Left lobe of liver (tissue), 2 donors: ENCODE measurements at places on chromosomes 11 and 22.

- no peak for DNase-seq
Observed at GRCh38 chr22:47301820-47302475, 539.5 kb downstream of the TBC1D22A start.

GRCh38 chr11:6620636-6621035 lies 1.4 kb upstream of the TPP1 start:
- no peak for DNase-seq

DNA sequence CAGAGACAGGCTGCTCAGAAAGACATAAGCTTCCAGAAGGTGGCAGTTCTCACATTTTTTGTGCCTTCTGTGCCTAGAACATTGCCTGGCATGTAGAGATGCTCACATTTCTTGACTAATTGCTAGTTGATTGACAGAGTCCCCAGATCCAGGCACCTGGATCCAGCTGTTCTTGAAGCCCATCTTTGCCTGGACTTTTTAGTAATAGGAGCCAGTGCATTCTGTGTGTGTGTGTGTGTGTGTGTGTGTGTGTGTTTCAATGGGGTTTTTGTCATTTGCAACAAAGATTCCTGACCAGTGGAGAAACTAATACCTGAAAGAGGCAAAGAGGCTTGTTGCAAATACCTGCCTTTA lies 15.1 kb downstream of the MRGPRF start:
- no peak for DNase-seq

DNA sequence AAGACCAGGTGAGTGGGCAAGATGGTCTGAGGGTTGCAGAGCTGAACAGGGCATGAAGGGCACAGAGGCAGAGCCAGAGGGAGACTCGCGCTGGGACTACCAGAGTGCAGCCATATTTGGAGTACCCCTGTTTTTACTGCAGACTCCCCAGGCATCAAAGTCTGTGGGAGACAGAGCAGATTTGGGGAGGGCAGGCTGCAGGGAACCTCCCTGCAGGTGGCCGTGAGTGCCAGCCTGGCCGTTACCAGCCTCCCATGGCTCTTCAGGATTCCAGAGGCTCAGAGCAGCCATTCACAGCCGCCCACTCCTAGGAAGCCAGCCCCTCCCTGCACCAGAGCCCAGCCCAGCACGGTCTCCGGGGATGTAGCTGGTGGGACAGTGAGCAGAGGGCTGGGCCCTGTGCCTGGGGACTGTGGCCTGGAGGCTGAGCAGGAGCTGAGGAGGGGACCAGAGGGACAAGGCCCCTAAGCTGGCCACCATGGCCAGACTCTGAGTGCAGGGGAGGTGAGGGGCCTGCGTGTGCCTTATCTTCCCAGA lies at the start of gene SEPTIN3:
TSS of gene SEPTIN3 (plus strand) at position 334 of the 537 bp plus-strand sequence. CDS start 2,050 bp downstream, outside the sequence.
- no peak for DNase-seq

- DNase-seq, result no peak
Observed at GRCh38 chr11:80856066-80856465, 1415.2 kb upstream of the TENM4 start.

DNA sequence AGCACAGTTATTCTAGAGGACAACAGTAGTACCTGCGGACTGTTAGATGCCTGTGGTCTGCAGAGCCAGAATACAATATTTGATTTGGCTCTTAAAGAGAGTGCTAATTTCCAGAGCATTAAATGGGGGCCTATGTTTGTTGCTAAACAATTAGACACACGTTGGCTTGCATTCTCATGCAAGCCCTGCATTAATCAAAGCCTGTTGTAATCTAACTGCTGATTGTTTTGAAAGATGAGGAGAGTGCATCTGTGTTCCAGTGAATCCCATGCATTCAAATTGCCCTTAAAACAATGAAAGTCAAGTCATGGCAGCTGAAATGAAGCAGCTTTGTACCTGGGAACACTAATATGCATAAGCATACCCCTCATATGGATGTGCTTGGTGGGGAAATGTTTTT lies 419.4 kb downstream of the DYNC2H1 start:
- DNase-seq, result no peak

- DNase-seq, result no peak
Observed at GRCh38 chr11:78690352-78690987, 115.8 kb upstream of the NARS2 start.

DNA sequence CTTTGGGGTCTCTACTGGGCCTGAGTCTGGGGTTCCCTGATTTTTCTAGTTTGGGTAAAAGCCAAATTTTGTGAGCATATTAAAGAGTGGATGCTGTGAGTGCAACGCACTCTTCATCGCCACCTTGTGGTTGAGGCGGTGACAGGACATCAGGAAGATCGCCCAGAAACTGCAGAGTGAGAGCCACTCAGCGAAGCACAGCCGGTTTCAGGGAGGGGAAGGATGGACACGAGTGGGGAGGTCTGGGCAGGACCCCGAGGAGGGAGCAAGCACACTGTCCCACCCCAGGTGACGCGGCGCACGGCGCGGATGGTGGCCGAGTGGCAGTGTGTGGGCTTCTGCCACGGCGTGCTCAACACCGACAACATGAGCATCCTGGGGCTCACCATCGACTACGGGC lies 9.1 kb downstream of the SELENOO start:
- DNase-seq, result peak; percentile 62

DNA sequence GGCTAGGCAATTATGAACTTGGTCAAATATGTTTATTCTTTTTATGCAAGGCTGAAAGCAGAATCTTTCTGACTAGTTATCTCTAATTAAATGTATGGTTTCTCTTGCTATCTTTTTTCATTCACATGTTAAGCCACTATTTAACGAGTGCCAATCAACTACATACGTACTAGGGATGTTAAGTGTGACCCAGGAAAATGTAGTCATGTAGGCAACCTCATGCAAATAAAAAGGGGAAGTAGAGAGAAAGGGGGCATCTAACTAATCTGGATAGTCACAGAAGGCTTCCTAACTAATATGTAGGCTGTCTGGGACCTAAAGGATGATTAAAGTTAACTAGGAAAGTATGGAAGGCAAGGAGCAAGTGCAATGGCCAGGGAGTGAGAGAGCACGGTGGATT lies 23.5 kb downstream of the TBRG1 start:
- no peak for DNase-seq

DNA sequence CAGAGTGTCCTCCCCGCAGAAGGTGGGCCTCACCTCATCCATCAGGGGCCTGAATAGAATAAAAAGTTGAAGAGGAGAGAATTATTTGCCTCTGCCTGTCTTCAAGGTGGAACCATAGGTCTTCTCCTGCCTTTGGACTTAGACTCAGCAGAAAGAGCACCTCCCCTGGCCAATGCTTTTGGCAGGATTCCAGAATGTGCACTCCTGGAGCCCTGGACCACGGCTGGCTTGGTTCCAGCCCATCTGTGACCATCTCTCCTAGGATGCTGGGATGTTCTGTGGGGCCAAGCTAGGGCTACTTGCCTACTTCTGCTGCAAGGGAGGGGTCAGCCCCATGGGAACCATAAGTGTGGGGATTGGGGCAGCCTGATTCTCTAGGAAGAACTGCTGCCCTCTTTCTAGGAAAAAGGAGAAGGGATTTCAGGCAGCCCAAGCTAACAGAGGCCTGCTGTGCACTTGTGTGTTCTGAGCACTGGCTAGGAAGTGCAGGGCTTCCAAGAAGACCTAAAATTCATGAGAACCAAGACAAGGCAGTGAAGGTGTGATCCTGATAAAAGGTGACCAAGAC lies 32.2 kb upstream of the SHANK2 start:
- DNase-seq, result peak; percentile 43

DNA sequence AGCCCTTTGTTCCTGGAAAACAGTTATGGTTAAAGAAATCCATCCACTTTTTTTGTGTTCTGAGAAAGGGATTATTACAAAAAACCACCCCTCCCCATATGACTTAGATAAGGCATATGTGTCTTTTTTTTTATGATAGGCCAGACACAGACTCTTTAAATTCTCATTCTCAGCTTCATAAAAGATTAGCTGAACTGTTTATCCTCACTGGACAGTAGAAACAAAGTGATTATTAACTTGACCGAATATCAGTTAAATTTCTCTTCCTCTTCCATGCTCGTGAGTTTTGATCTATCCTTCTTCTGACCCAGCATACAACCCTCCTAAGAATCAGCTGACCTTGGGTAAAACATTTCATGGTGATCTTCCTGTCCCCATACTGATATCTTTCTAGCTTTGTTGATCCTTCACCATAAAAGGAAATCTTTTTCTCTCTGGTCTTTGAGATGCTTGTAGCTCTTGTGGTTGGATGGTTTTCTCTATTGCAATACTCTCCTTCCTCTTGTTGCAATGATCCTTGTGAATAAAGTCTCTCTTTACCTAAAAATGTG lies 26.2 kb downstream of the OR2AG2 start:
- DNase-seq, result no peak

- no peak for DNase-seq
Observed at GRCh38 chr11:96894587-96894986, 504.8 kb downstream of the JRKL start.

GRCh38 chr11:30002157-30002785 lies 14.6 kb downstream of the KCNA4 start:
- DNase-seq, result no peak

DNA sequence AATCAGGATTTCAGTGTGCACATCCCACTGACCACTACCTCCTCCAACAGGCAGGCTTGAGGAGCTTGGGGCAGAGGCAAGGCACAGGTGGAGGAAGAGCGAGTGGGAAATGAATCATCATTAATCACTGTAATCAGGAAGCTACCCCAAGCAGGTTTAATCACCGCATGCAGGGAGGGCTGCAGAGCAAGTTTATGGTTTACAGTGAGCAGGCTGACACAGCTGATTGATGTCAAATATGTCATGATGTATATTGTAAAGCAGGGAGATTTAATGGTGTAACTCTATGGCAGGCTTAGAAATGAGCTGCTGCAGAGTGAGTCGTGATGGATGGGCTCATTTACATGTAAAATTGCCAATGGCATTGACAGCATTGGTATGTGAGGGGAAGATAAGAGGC lies 441.0 kb downstream of the NTM start:
- no peak for DNase-seq

DNA sequence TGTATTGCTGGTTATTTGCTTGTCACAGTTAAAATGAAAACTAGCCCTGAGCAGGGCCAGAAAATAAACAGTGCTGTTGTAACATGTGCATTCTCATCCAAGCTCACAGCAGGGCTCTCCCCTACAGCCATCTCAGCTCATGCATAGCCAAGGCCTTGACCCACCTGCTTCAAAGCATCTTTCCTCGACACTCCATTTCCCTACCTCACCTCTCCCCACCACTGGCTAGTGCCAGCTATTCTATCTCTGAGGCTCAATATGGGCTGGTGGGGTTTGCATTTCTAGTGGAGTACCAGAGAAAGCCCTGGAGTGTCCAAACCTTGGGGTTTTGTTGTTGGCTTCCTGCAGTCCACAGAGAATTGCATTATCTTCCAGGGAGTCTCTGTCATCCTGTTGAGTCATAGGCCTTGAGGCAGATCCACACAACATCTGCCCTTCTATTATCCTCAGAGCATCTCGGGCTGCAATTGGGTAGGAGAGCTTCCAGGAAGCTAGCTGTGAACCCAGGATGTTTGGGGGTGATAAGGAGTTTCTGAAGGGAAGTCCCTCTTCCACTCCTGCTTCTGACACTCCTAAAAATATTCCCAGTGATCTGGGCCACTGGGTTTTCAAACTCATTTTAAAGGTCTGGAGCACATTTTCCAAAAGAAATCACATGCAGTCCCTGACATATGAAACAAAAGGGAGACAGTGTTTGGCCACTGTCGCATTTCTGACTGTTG lies 36.1 kb upstream of the AMOTL1 start:
- no peak for DNase-seq

DNA sequence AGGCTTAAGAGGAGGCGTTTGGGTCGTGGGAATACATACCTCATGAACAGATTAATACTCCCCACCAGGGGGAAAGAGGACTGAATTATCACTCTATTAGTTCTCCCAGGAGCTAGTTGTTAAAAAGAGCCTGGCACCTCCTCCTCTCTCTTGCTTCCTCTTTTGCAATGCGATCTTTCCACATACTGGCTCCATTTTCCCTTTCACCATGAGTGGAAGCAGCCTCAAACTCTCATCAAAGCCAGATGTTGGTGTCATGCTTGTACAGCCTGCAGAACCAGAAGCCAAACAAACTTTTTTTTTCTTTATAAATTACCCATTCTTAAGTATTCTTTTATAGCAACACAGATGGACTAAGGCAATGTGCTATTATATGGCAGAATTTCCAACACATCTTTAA lies 258.5 kb downstream of the FAM76B start:
- DNase-seq, result no peak

DNA sequence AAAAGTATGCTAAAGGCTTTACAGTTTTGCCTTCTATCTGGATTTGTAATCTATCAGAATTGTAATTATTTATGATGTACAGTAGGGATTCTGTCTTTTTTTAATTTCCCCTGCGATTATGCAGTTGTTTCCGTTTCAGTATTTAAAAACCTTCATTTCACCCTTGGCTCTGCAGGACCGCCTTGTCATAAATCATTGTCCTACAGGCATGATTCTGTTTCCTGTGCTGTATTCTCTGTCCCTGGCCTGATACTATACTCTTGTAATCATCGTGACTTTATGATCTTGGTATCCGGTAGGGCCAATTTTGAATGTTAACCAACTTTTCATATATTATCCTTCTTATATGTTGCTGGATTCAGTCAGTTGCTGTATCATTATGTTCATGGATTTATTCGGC lies 151.7 kb downstream of the ATXN10 start:
- DNase-seq, result no peak

- peak; percentile 32 for DNase-seq
Observed at GRCh38 chr11:71181566-71181965, 70.8 kb downstream of the SHANK2 start.

GRCh38 chr22:48947636-48948035 lies 880.0 kb downstream of the BRD1 start:
- no peak for DNase-seq

DNA sequence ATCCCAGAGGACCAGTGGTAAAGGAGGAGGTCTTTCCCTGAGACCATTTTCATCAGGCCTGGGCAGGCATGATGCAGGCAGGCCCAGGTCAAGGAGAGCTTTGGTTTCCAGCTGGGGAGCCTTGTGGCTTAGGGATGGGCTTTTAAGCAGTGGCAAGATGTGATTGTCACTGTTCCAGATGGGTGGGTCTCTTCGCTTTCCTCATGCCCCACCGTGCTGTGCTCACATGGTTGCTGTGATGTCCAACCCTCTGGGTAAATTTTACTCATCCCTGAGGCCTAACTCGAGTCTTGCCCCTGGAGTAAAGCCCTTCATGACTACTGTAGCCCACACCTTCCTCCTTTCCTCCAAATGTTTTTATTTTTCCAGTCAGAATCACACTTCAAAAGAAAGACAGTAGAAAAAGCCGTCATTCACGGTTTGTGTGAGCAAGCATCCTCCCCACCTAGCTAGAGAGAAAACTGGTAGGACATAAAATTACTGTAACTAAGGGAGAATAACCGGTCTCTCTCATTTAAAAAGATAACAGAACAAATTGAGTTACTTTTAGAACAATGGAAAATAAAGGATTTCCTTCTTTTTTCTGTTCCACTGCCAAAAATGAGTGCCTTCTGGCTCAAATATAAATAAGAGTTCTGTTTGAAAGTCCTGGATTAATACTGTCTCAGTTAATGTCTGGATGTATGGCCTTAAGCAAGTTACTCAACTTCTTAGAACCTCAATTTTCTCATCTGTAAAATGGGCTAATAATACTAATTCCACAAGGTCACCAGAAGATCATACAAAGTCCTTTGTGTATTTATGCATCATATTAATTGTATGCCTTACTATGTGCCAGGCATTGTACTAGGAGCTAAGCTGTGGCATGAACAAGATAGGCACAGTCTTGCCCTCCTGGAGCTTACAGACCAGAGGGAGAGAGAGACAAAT lies 84.9 kb downstream of the ME3 start:
- DNase-seq, result no peak

- DNase-seq, result no peak
Observed at GRCh38 chr22:29475550-29475949, 4.5 kb upstream of the NEFH start.
